Activated CD4-positive, alpha-beta T cell treated with anti-CD3 and anti-CD28 coated beads, Interleukin-2, amount 10 ng/mL, durations not matched to agents 24 days and 14 days (primary cell): ENCODE measurements at places on chromosomes 1 and 21.

GRCh38 chr1:41800311-41800829, 118.4 kb downstream of the HIVEP3 start:
- DNase-seq: peak; percentile 65

- DNase-seq: no peak
These were observed 181.4 kb upstream of the L1TD1 start for GRCh38 chr1:62013264-62013663.

- DNase-seq: no peak
These were observed 25.8 kb downstream of the OSBPL9 start for GRCh38 chr1:51642739-51643142.

DNA sequence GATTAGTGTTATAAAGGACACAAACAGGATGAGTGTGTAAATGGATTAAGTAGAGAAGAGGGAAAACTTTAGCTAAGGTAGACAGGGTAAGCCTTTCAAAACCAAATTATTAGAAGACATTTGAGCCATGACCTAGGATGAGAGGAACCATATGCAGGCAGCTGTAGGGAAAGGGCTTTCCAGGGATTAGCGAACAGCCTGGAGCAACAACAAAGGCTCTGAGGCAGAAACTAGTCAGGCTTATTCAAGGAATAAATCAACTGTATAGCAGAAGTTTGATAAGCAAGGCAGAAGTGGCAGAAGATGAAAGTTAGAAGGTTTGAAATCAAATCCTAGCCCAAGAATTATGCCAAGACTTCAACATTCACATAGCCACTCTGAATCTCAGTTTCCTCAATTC, 21.3 kb downstream of the AIDA start:
- DNase-seq: no peak

GRCh38 chr21:19608101-19608621, 1204.6 kb upstream of the TMPRSS15 start:
- no peak for DNase-seq

DNA sequence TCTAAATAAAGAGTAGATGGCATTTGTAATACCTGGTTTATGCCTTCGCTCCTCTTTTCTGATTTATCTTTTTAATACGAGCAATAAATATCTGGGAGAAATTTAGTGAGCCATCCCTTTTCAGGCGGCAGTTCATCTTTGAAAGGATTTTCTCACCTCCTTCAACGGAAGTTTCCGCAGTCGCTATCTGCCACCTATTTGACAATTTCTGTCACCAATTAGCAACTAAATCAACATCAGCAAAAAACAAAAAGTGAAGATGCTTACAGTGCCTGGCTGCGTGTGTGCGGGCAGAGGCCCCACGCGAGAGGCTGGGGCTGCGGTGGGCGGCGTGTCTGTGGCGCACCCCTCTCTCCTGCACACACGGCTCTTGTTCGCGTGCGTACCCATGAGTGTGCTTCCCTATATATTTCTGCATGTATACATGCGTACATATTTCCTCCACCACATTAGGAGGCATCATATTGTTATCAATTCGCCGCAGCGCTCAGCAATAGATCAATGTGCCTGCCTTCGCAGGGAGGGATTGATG, 117.3 kb upstream of the BARHL2 start:
- no peak for DNase-seq

GRCh38 chr1:213050745-213051126, 305 bp upstream of the RPS6KC1 start:
- DNase-seq: no peak

DNA sequence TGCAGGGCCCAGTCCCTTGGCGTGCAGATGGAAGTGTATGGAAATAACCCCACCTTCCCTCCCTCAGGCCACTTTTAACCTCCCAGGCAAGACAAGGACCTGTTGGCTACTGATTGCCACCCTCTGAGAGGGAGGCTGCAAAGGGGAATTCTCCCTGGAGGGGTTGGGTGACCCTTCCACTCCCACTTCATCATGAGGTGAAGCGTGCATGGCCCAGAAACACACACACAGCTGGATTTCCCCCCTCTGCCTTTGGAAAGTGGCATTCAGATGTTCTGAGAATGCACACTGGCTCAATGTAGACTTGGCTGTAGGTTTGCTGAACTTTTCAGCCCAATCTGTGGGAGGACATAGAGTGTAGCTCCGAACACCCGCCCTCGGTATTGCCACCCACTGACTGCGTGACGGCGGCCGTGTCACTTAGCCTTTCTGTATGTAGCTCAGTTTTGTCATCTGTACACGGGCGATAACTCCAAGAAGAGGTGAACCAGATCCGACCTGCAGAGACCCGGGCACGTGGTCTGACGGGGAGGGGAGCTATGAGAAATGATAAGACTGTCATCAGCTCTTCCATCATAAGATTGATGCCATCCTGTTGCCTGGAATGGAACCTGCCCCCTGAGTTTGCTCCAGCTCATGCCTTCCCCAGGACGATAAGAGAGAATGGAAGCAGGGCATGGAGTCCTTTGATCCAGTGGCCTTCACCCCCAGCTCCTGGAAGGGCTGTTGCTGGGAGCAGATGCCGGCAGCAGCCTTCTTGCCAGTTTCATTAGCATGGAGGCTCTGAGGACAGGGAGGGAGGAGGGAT, 19.3 kb downstream of the MIIP start:
- no peak for DNase-seq

- no peak for DNase-seq
These were observed 8.3 kb upstream of the LRP8 start for GRCh38 chr1:53336146-53336545.

DNA sequence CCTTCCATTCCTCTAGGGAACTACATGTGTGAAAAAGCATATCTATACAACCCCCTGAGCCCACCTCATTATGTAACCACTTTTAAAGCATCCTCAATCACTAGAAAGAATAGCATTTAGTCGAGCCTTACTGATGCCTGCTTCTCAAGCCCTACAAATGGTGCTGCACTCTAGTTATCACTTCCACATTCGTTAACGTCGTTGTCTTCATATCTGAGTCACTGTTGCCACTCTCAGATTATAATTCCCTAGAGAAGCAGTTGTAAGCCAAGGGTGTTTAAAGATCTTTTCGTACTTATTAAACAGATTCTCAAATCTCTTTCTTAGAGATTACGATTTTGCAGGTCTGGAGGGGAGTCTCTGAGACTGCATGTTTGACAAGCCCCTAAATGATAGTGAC, 16.5 kb downstream of the ATP1B1 start:
- DNase-seq: no peak
